Vagina (tissue), 2 donors: ENCODE measurements at places on chromosomes 12 and 14. TPM values are rescaled to one million over a fixed set of nuclear protein-coding genes. Genes with fewer than 3 reads are reported as not detected.
A peak's percentile ranks its signal among the peaks of the same experiment; 100 is the strongest.

USP5 gene
- total RNA-seq, result 36.6 TPM

TAS2R31 gene
- 3.2 TPM for total RNA-seq

CLEC6A gene
- total RNA-seq, result not detected

CELA1 gene
- not detected for total RNA-seq

BDKRB1 gene
- total RNA-seq, result 2.5 TPM

GCN1 gene
- 62.6 TPM for total RNA-seq

RNASE3 gene
- total RNA-seq, result not detected

KRT75 gene
- not detected for total RNA-seq

PRPH gene
- 17.2 TPM for total RNA-seq

- no peak for DNase-seq
Observed at GRCh38 chr12:6096527-6096926, 27.9 kb downstream of the VWF start.

GRCh38 chr14:105249182-105250007 is 1.1 kb downstream of the BTBD6 start:
- DNase-seq, result no peak

- DNase-seq, result no peak
Observed at GRCh38 chr12:30134229-30134628, 350.5 kb upstream of the TMTC1 start.

- no peak for DNase-seq
Observed at GRCh38 chr12:53964315-53964713, 8.6 kb upstream of the HOXC11 start.

- DNase-seq, result no peak
Observed at GRCh38 chr14:103028161-103028767, 29.1 kb downstream of the CDC42BPB start.

DNA sequence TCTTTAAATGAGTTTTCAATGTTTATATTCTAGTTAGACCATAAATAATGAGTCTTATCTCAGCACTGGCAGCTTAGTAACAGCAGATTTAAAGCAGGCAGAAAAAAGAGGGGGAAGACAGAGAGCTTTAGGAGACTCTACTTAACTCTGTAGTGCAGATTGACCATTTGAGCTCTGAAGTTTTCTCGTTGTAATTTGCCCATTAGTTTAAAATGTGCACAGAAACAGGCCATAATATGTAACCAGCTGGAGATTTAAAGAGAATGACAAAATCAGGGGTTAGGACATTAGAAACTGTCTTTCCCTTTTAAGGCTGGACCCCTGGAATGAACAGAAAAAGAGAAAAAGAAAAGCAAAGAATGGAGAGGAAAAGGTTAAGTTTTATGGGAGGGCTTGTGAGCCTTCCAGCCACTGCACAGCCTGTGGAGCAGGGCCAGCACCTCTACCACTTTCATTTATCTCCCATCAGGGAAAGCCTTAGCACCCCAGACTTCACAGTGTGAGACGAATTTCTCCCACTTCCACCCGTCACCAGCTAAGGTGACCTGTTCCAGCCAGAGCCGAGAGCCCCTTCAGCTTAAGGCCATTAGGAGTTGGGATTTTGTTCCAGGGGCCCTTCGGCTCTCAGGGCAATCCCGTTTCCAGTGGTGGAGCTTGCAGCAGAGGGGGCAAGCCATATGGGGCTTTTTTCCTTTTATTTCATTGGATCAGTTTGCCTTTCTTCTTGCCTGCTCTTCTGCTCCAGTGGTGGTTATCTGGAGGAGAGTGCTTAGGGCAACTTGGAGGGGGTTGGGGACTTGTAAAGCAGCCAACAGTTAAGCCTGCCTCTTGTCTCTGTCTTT is 8.0 kb downstream of the IL22 start:
- no peak for DNase-seq

DNA sequence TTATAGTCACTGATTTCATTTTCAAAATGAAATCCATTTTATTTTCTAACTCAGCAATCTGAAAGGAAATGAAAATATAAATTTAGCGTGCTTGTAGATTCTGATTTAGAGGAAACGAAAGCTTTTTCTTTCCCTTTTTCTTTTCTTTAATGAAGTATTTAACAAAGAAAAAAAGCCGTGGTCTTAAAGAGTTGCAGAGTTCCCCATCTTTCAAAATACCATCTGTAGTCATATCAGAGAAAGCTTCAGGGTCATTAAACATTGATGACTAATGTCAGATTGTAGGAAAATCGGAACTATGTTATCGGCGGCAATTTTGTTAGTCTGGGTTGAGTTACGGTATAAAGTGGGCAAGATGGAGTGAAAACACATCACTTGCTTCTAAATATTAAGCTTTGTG is 32.3 kb downstream of the DRAM1 start:
- DNase-seq, result no peak

GRCh38 chr14:90624227-90624626 is 192.0 kb downstream of the TTC7B start:
- peak; percentile 86 for DNase-seq

GRCh38 chr12:112906712-112907414 is at the start of gene OAS1:
Gene OAS1 (plus strand): TSS chr12:112906962. CDS start chr12:112907040, 78 bp downstream.
- peak; percentile 86 for DNase-seq
